ENCODE measurements at places on chromosomes 7 and 10. TPM values are rescaled to one million over a fixed set of nuclear protein-coding genes. Genes with fewer than 3 reads are reported as not detected.

MUC3A gene
- total RNA-seq = not detected

TRPV5 gene
- total RNA-seq = not detected

WDFY4 gene
- not detected for total RNA-seq

MSMB gene
- not detected for total RNA-seq

PKD2L1 gene
- total RNA-seq = not detected

EPHA1 gene
- not detected for total RNA-seq

SPDYE8 gene
- total RNA-seq = not detected

SPDYE2 gene
- not detected for total RNA-seq

ABCC2 gene
- 0.89 TPM for total RNA-seq

UFSP1 gene
- 8.6 TPM for total RNA-seq

FAM221A gene
- 2.0 TPM for total RNA-seq

ITPRID1 gene
- not detected for total RNA-seq

All from smooth muscle cell of the umbilical artery (primary cell).